ENCODE measurements at places on chromosomes 1 and 21.

GRCh38 chr1:16478091-16478490, 36.0 kb downstream of the RNU1-1 start:
- no peak for DNase-seq

DNA sequence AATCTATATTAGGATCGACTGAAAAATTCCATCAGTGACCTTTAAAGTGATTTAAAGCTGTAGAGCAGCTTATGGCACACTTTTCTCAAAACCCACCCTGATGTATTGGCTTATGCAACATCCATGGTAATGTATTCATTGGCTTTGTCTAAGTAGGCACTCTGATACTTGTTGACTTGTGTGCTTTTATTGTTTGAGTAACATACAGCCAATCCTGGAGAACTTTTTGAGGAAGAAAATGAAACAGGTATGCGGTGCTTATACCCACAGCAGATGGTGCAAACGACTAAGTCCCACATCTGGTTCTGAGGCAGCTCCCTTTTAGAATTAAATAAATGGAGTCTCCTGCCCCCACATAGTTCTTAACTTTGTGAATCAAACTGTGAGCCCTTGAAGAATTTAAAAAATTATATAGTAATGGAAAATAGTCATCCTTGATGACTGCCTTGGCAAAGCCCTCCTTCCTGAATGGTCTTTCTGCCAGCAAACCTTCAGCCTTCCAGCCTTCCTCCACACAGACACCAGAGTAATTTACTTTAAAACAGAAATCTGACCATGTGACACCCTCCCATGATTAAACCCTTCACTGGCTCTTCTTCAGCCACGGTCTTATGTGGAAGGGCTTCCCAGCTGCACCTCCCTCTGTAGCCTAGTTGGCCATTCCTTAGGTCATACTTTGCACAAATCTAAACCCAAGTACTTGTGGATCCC, 116.0 kb downstream of the BCAR3 start:
- DNase-seq: no peak

DNA sequence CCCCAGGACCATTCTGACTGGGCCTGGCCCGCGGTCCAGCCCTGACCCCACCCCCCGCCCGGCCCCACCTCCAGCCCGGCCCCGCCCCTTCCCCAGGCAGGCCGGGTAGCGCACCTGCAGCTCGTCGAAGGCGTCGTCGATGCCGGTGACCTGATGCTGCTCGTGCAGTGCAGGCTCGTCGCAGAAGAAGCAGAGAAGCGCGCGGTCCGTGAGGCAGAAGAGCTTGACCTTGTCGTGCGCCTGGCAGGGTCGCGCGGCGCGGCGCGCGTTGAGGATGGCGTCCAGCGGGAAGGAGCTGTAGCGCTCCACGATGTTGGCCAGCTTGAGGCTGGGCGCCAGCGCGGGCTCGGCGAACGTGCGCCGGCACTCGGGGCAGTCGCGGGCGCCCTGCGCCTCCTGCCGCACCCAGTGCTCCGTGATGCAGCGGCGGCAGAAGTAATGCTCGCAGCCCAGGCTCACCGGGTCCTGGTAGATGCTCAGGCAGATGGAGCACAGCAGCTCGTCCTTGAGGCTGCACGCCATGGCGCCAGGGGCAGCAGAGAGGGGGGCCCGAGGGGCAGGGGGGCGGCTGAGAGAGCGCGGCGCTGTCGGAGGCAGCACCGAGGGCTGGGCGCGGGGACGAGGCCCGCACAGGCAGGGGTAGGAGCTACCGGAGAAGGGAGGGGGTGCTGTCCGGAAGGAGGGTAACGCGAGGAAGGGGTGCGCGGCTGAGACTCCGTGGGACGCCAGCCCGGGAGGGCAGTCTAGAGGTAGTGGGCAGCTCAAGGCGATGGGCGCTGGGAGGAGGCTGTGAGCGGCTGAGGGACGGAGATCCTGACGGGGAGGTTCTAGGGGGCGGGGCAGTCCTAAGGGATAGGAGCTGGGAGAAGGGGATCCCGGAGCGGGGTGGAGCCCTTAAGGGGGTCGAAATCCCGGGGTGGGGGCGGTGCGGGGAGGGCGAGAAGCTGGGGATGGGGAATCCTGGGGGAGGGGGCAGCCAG, 642 bp downstream of the TRIM62 start:
- DNase-seq: peak; percentile 95

DNA sequence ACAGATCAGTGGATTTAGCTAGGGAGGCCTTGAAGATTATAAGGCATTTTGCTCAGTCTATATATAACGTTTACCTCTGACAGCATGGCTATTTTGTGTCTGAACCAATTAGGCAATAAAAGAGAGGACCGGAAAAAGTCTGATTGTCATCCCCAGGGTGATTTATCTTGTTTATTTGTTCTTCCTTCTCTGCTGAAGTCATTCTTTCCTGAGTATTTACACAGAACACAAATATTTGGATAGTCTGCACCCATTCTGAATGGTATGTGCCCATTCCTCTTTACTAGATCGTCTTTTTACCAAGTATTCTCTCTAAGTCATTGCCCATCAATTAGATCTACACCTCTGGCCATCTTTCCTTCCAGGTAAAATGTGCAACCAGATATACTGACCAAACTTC, 1602.9 kb downstream of the KCNT2 start:
- DNase-seq: no peak
